Activated CD4-positive, CD25-positive, alpha-beta regulatory T cell (primary cell): ENCODE measurements at places on chromosomes 12 and 14.

DNA sequence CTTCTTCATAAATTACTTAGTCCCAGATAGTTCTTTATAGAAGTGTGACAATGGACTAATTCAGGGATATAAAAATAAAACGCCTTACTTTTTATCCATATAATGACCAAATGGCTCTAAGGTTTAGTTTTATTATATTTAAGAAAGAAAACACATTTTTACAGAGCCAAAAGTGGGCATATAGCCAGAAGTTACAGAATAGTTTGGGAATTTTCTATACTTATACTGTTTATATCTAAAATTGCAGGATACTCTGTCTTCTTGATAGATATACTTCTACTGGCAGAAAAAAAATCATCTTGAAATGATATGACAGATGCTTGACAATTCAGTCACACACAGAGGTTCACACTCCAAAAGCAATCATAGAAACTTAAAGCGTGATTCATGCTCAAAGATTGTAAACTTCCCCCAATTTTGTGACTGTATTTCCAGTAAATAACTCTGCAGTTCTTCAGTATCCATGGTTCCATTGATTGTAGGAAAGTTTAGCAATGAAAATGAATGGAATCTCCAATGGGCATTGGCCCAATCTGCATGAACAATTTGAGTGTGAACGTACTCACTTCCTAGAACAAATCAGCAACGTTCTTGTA is 307.8 kb downstream of the NOVA1 start:
- DNase-seq: no peak

GRCh38 chr14:77861201-77861600 is 61.3 kb downstream of the ADCK1 start:
- no peak for DNase-seq

DNA sequence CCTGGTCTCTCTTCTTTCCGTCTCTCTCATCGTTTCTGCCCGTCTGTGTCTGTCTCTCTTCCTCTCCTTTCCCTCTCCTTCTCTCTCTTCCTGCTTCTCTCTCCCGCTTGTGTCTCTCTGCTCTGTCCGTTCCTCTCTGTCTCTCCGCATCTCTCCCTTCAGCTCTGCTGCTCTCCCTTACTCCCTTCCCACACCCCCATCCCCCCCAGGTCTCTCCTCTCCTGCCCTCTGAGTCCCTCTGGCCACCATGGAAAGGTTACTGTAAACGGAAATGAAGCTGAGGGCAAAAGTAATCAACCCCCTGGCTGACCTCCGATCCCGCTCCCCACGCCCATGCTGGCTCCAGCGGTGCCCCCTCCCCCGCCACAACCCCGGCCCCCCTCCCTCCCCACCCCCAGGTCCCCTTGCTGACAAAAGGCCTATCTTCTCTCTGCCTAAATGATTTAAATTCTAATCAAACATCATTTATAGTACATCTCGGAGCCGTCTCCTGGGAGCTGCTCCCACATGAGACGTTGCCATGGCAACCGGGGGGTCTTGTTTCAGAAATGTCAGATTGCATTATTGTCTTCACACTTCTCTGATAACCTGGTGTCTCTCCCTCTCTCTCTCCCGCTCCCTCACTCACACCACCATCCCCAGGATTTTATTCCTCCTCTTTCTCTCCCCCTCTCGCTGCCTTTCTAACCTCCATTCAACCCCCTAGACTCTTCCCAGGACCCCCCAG is 203.8 kb downstream of the RBM19 start:
- no peak for DNase-seq

GRCh38 chr14:63964113-63964512 is 111.3 kb downstream of the SYNE2 start:
- DNase-seq: no peak

GRCh38 chr14:100117026-100117425 is 42.4 kb downstream of the DEGS2 start:
- no peak for DNase-seq

DNA sequence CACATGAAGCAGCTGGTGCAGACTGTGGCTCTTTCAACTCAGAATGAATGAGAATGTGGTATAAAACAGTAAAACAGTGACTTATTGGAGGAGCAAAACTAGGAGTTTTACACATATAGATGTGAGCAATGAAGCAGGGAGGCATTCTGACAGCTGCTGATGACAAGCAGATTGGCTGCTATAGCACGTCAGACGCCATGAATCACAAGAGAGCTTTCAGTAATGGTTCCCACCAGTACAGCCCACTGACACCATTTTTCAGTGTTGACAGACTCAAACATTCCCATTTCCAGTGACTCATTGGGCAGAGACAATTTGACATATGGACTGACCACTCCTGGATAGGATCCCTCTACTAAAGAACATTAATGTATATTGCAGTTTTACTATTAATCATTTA is 24.6 kb upstream of the FSCB start:
- DNase-seq: no peak

DNA sequence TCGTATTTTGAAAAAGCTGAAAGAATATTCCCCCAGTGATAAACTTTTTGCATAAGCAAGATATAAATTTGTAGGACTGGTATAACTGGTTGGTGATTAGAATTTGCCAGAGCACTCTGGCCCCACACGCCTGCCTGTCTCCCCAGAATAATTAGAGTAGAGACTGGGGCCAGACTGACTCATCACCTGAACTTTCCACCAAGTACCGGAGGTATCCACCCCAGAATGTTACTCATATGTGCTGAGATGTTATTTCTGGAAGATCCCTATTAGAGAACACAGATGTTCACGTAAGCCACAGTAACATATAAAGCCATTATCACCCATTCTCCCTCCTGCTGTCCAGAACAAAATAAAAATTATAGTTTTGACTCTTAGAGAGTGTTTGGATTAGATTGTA is 49.5 kb upstream of the PIWIL1 start:
- DNase-seq: no peak

DNA sequence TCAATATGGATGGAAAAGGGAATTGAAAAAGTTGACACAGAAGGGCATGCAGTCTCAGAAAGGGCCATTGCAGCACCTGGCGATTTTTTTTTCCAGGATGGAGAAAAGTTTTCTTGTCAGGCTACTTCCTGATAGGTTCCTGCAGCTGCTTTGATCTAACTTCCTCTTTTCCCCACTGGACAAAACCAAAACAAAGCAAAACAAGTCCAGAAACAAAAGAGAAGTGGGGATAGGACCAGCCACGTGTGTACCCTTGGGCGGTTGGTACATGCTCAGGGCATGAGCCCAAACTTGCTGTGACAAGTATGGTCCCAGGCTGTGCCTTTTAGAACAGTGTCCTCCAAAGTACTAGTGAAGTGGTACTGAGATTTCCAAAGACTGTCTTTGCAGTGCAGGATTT is 89.8 kb downstream of the CHST11 start:
- DNase-seq: no peak

DNA sequence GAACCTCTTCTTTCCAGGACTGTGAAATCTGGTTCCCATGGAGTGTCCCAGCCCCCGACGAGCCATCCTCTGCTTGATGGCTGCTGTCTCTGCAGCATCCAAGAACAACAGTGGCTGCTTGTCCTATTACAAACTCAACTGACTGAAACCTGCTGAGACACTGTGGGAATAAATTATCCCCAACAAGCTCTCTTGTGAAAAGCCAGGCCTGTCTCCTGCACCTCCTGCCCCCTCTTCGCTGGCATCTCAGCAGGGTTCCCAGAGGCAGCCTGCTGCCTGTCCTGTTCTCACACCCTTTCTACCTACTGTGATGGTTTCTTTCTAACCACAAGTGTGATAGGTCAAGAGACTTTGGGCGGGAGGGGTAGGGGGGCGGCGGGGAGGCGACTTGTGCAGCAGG is 180.2 kb downstream of the TSPAN9 start:
- no peak for DNase-seq

GRCh38 chr12:127785986-127786590 is 480.9 kb upstream of the TMEM132C start:
- DNase-seq: no peak

DNA sequence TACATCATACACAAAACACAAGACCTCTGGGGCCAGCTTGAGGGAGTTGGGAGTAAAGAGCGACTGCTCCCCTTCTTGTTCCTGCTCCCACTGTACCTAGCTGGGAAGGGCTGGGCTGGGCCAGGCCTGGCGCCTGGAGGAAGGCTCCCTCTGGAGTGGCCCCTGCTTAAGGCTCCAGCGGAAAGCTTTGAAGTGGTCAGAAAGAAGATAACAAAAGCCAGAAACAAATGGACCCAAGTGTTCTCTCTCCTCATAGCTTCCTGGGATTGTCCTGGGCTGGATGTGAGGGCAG is 25.3 kb downstream of the PRPF40B start:
- DNase-seq: no peak

- no peak for DNase-seq
Observed at GRCh38 chr14:39459795-39460478, 27.7 kb upstream of the FBXO33 start.

- DNase-seq: no peak
Observed at GRCh38 chr14:76235628-76236027, 83.9 kb downstream of the GPATCH2L start.

- no peak for DNase-seq
Observed at GRCh38 chr14:70333289-70333688, 26.2 kb downstream of the COX16 start.

GRCh38 chr14:52808101-52808500 is 16.7 kb upstream of the GNPNAT1 start:
- no peak for DNase-seq

GRCh38 chr12:44286336-44286735 is 450.5 kb downstream of the TMEM117 start:
- DNase-seq: no peak

DNA sequence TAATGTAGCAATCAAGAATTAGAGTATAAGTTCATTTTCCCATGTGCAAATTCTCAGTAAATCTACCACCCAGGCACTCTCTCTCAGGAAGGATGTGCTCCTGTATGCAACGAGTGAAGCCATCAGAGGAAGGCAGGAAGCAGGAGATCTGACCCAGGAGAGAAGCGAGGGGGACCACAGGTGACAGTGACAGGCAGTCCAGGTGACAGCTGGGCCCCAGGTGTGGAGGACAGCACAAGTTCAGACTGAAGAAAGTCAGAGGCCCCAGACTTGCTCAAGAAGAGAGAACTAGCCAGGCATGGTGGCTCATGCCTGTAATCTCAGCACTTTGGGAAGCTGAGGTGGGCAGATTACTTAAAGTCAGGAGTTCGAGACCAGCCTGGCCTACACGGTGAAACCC is 13.8 kb downstream of the CLMN start:
- no peak for DNase-seq

GRCh38 chr14:69586404-69586803 is 11.7 kb upstream of the CCDC177 start:
- DNase-seq: no peak

DNA sequence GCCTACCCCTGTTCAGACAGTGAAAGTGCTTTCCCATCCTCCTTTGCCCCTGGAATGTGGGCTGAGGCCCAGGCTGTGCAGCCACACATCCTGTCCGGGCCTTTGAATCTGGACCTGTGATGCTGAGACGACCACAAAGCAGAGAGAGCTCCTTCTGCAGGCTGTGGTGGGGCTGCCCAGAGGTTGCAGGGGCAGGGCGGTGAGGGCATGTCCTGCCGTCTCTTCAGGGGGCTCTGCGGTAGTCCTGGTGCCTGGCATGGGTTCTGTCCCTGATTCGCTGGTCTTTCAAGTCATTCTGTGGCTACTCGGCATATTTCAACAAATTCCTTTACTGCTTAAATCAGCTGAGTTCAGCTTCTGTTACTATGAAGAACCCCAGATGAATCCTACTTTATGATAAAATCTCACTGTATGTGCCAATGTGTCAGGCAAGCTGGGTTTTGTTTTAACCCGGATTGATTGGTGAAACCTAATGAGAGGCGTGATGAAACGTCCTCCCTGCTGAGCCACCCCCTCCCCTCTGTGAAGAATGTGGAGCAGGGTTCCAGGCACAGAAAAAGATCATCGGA is 63.4 kb upstream of the DICER1 start:
- no peak for DNase-seq
